HepG2 (cell line): ENCODE measurements at places on chromosomes 4 and X. TPM values are rescaled to one million over a fixed set of nuclear protein-coding genes. Genes with fewer than 3 reads are reported as not detected.

DNA sequence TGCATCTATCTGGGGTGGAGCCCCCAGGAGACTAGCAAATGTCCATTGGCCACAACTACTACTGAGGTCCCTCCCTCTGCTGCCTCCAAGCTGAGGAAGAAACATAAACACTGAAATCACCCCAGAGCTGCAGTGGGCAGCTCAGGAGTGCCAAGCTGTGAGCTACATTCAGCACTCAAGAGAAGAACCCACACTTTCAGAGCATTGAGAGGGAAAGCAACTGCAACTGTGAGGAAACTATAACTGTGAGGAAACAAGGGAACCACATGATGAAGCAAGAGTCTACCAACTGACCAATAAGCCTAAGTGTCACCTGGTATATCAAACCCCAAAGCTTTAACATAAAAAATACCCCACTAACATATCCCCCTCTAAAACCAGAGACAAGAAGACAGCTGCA, 373.5 kb upstream of the TACR3 start:
- H3K27ac ChIP-seq: no peak overlapping the region
- H3K4me1 ChIP-seq: no peaks in the 10 kb centered on the region
- no peaks in the 10 kb centered on the region for H3K36me3 ChIP-seq
- no peak for DNase-seq

- H3K4me1 ChIP-seq: no peaks in the 10 kb centered on the region
- H3K27ac ChIP-seq: no peak overlapping the region
- H3K4me3 ChIP-seq: no peak overlapping the region
- no peak for DNase-seq
These were observed 39.0 kb downstream of the PLAC8 start for GRCh38 chr4:83075311-83076095.

DNA sequence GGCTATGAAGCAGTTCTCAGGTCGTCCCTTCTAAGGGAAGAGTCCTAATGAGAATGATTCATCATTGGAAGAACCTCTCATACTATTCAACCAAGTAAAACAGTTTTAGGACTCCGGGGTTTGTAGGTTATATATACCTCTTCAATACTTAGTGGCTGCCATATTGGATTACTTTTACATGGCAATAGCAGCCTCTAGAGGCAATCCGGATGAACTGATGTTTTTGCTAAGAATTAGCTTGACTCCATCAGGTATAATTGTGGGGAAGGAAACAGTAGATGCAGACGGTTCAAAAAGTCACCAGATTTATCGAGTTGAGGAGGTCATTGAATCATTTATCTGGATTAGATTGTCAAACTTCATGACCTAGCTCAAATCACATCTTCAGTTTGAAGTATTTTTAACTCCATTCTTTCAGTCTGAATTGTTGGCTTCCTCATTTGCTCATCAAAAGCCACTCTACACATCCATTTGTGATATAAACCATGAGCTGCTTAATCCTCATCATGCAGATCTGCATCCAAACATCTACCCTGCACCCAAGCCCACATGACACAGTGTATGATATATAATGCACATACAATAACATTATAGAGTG, 28.4 kb downstream of the GUCY1B1 start:
- no peaks in the 10 kb centered on the region for H3K36me3 ChIP-seq
- H3K4me1 ChIP-seq: no peaks in the 10 kb centered on the region
- H3K27ac ChIP-seq: no peak overlapping the region

DNA sequence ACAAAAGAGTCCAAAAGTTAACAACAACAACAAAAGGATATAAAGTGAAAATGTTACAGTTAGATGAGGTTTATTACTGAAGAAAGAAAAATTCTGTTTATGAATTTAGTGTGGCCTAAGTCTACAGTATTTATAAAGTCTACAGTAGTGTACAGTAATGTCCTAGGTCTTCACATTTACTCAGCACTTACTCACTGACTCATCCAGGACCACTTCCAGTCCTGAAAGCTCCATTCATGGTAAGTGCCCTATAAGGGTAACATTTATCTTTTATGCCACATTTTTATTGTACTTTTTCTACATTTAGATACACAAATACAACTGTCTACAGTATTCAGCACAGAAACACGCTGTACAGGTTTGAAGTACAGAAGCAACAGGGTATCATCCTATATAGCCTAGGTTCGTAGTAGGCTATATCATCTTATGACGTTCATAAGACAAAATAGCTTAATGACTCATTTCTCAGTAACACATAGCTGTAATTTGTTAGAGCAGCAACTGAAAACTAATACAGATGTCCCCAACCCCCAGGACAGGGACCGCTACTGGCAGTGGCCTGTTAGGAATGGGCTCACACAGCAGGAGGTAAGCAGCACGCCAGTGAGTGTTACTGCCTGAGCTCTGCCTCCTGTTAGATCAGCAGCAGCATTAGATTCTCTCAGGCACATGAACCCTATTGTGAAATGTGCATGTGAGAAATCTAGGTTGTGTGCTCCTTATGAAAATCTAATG, 61.3 kb downstream of the CENPC start:
- H3K27me3 ChIP-seq: no peaks in the 10 kb centered on the region
- H3K4me3 ChIP-seq: no peak overlapping the region
- no peaks in the 10 kb centered on the region for H3K4me1 ChIP-seq
- H3K27ac ChIP-seq: no peak overlapping the region

DNA sequence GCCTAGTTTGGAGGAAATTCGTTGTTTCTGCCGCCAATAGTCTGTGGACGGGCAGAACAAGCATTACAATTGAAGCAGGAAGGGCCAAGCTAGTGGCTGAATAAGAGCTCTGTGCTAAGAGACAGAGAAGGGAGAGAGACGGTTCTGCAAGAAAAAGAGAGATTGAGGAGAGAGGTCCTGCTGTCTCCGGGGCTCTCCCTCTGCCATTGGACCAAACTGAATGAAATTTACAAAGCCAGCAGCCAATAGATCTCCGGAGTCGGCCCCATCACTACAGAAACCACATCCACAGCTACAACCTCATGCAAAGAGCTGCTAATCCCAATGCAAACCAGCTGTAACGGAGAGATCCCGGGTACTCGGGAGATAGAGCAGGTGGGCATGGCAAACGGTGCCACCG, at the start of gene NLGN4X:
Gene NLGN4X (minus strand): TSS at position 148 of the 400 bp plus-strand sequence. CDS start 77,401 bp downstream, outside the sequence.
- no peak for DNase-seq
- H3K36me3 ChIP-seq: no peaks in the 10 kb centered on the region
- no peaks in the 10 kb centered on the region for H3K4me1 ChIP-seq
- no peaks in the 10 kb centered on the region for H3K27me3 ChIP-seq

DNA sequence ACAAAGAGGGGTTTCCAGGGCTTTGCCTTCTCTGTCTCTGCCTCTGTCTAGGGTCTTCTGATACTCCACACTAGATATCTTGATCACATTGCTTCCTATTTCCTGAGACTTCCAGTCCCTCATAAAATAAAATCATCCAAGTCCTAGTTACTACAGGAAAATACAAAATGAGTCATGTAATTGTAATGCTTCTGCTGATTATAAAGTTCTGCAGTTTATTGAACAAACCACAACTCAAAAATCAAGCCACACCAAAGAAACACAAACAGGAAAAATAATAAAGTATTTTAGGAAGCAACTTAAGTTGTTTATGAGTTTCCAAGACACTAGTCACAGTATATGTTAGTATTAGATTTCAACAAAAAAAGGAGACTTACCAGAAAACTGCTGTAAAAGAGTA, 695.1 kb upstream of the GALNTL6 start:
- no peaks in the 10 kb centered on the region for H3K27me3 ChIP-seq
- DNase-seq: no peak
- H3K36me3 ChIP-seq: no peaks in the 10 kb centered on the region
- no peak overlapping the region for H3K4me3 ChIP-seq
- H3K27ac ChIP-seq: no peak overlapping the region

- DNase-seq: no peak
- no peaks in the 10 kb centered on the region for H3K36me3 ChIP-seq
- no peak overlapping the region for H3K27ac ChIP-seq
- no peak overlapping the region for H3K4me3 ChIP-seq
These were observed 22.0 kb downstream of the NDNF start for GRCh38 chr4:121050300-121050699.

- no peaks in the 10 kb centered on the region for H3K4me1 ChIP-seq
- peaks cover 70% of the 10 kb centered on the region for H3K36me3 ChIP-seq
- no peak overlapping the region for H3K4me3 ChIP-seq
- H3K27ac ChIP-seq: no peak overlapping the region
- no peak for DNase-seq
These were observed 36.3 kb upstream of the MTNR1A start for GRCh38 chr4:186591651-186592050.

DNA sequence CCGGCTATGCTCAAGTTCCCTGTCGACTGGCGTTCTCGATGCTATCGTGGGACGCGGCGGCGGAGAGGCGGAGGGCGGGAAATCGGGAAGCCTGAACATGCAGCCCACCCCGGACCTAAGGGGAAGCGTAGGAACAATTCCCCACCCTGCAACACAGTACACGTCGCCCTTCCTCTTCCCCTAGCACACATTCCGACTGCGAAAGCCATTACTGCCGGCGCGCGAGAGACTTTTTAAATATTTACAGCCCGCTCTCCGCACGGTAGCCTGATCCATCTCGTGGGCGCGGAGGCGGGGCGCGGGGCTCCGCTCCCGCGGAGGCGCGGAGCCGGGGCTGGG, 48.1 kb upstream of the BCOR start:
- H3K27ac ChIP-seq: peak overlapping the region; percentile 69
- DNase-seq: no peak
- H3K27me3 ChIP-seq: no peaks in the 10 kb centered on the region
- peak overlapping the region; percentile 74 for H3K4me3 ChIP-seq
- peaks cover 72% of the 10 kb centered on the region for H3K4me1 ChIP-seq
- no peaks in the 10 kb centered on the region for H3K36me3 ChIP-seq

- H3K36me3 ChIP-seq: no peaks in the 10 kb centered on the region
- H3K27me3 ChIP-seq: peaks cover 10% of the 10 kb centered on the region; the same call in 1 of the 3 replicates
- H3K4me1 ChIP-seq: no peaks in the 10 kb centered on the region
- DNase-seq: no peak
- no peak overlapping the region for H3K4me3 ChIP-seq
- H3K27ac ChIP-seq: no peak overlapping the region
These were observed 110.9 kb downstream of the TENM3 start for GRCh38 chr4:182354106-182354505.

GRCh38 chr4:177410566-177410965, 31.7 kb downstream of the AGA start:
- H3K4me1 ChIP-seq: no peaks in the 10 kb centered on the region
- H3K36me3 ChIP-seq: no peaks in the 10 kb centered on the region
- H3K27me3 ChIP-seq: no peaks in the 10 kb centered on the region

DNA sequence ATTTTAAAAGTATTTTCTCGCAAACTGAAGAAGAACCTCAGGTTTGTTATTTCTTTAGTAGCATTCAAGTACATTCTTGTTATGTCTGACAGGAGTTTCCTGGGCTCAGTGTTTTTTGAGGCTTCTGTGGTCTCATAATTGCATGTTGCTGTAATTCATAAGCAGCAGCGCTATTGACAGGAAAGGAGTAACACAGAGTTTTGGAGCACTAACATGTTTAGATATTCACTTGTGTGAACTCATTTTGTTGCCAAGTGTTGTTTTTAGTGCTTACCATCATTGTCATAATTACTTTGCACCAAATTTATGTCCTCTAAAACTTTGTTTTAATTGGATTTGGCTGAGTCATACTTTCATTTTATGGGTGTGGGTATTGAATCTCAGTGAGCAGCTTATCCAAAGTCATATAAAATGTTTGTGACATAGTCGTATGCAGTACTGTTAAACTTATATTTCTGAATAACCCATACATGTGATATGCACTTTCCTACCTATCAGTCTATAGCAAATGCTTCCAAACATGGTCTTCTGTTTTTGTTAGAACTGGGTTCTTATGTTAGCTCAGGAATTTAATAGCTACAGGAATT, 358.7 kb upstream of the CTSO start:
- H3K36me3 ChIP-seq: no peaks in the 10 kb centered on the region
- H3K4me3 ChIP-seq: no peak overlapping the region
- DNase-seq: no peak
- H3K27me3 ChIP-seq: no peaks in the 10 kb centered on the region
- no peaks in the 10 kb centered on the region for H3K4me1 ChIP-seq

GRCh38 chrX:22922961-22923360, 76.8 kb upstream of the DDX53 start:
- no peak for DNase-seq
- H3K4me1 ChIP-seq: no peaks in the 10 kb centered on the region
- no peak overlapping the region for H3K27ac ChIP-seq
- no peak overlapping the region for H3K4me3 ChIP-seq

DNA sequence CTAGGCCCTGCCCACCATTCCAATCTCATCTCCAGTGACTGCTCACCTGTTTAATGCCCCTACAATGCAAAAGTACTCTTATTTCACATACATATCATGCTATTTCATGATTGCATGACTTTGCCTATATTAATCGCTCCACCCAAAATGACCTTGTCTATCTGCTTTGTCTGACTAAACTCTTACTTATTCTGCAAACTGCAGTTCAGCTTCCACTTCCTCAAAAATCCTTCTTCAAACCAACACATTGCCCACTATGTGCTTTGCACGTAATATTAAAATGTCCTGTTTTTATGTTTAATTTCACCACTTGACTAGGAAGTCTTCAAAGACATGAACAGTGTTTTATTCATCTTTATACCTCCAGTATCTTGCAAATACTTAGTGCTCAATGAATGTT, 229.6 kb downstream of the OPHN1 start:
- H3K27ac ChIP-seq: no peak overlapping the region
- H3K36me3 ChIP-seq: no peaks in the 10 kb centered on the region
- H3K4me3 ChIP-seq: no peak overlapping the region
- no peak for DNase-seq

GRCh38 chr4:60611762-60612496, 588.2 kb upstream of the ADGRL3 start:
- no peaks in the 10 kb centered on the region for H3K4me1 ChIP-seq
- no peak overlapping the region for H3K27ac ChIP-seq
- H3K36me3 ChIP-seq: no peaks in the 10 kb centered on the region
- H3K4me3 ChIP-seq: no peak overlapping the region

GRCh38 chrX:133918361-133918771, 67.0 kb downstream of the GPC3 start:
- H3K4me3 ChIP-seq: no peak overlapping the region
- no peak for DNase-seq
- H3K27ac ChIP-seq: no peak overlapping the region
- peaks cover 4% of the 10 kb centered on the region for H3K36me3 ChIP-seq
- H3K27me3 ChIP-seq: no peaks in the 10 kb centered on the region
- peaks cover 51% of the 10 kb centered on the region for H3K4me1 ChIP-seq

Gene KLF3
- 29.1 and 45.2 TPM in 2 replicates for total RNA-seq

Gene SHROOM3
- total RNA-seq: not detected in 2 replicates

Gene SRPX2
- 1.5 and 1.6 TPM in 2 replicates for total RNA-seq
